Stimulated activated CD8-positive, alpha-beta memory T cell treated with anti-CD3 and anti-CD28 coated beads, Interleukin-4, amount 100 ng/mL, for 1 hour (primary cell): ENCODE measurements at places on chromosomes 7 and 10.

DNA sequence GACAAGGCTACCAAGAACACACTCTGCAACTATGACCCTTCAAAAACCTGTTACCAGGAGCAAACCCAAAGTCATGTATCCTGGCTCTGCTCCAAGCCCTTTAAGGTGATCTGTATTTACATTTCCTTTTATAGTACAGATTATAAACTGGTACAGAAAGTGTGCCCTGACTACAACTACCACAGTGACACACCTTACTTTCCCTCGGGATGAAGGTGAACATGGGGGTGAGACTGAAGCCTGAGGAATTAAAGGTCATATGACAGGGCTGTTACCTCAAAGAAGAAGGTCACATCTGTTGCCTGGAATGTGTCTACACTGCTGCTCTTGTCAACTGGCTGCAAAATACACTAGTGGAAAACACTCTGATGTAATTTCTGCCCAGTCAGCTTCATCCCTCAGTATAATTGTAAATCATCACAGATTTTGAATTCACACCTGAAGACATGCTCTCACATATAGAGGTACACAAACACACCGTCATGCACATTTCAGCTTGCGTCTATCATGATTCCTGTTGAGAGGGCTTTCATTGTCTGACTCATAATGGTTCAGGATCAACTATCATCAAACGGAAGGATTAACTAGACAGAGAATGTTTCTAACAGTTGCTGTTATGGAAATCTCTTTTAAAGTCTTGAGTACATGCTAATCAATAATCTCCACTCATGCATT is 318.3 kb downstream of the NXPH1 start:
- no peak for DNase-seq

DNA sequence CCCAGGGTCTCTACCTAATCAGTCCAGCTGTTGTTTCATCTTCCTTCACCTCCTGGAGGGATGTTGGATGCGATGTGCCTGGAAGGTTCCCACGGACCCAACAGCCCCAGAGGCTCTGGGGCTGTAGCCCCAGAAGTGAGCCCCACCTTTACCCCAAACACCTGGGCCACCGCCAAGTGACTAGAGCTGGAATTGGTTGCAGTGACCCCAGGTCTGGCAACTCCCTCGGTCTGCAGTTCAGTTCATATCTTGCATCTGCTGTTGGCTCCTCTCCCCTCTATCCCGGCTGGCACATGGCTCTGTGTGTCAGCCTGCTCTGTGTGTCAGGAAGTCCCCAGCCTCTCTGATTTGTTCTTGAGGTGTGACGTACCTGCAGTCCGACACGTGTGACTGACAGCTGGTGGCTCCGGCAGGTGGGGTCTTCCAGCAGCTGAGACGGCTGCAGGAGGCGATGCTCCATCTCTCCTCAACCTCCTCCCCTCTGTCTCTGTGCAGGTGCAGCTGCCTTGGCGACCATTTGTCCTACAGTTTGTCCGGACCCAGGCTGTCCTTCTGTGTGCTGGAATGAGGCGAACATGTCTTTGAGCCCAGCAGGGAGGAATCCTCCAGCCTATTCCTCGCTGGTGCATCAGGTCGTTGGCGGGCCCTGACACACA is 38.6 kb downstream of the ELFN1 start:
- DNase-seq: no peak

DNA sequence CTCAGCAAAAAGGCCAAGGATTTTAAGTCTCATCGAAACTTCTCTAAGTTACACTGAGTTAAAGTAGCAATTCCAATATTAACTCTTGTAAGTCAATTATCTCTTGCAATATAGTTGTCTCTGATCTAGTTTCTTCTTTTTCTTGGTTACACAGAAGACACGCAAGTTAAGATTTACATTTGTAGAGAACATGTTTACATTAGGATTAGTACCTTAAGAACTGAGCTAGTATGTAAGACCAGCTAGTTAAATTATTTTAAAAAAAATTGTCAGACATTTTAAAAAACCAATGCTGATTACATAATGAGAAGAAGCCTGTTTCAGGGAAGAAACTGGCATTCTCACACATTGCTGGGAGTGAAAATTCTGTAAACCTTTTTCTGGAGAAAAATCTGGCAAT is 31.4 kb downstream of the FRA10AC1 start:
- no peak for DNase-seq

GRCh38 chr7:135965602-135966001 is 11.6 kb downstream of the MTPN start:
- no peak for DNase-seq

GRCh38 chr7:51238981-51239495 is 77.6 kb downstream of the COBL start:
- no peak for DNase-seq

GRCh38 chr10:122553341-122553740 is 7.2 kb upstream of the DMBT1 start:
- no peak for DNase-seq

GRCh38 chr10:101569622-101570427 is 18.2 kb downstream of the POLL start:
- peak; percentile 54 for DNase-seq

DNA sequence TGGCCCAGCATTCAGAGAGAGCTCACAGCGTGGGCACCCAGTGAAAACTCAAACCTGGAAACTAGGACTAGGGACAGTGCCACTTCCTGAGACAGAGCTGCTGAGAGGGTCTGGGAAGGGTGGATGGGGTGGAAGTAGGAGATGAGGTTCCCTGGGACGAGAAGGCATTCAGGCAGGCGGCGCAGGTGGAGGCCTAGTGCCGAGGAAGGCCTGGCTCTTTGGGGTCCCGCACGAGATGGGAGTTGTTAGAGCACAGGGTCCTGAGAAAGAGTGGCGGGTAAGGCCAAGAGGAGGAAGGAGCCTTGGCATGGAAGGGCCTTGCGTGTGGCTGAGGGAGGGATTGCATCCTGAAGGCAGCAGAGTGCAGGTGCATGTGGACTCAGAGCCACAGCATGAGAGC is 129.8 kb upstream of the SH2B2 start:
- DNase-seq: no peak

GRCh38 chr10:78739444-78740053 is 329.2 kb upstream of the ZMIZ1 start:
- DNase-seq: no peak

- DNase-seq: no peak
Observed at GRCh38 chr10:130169136-130169859, 33.1 kb downstream of the GLRX3 start.

- DNase-seq: no peak
Observed at GRCh38 chr7:64618785-64619456, 47.0 kb upstream of the ZNF107 start.

DNA sequence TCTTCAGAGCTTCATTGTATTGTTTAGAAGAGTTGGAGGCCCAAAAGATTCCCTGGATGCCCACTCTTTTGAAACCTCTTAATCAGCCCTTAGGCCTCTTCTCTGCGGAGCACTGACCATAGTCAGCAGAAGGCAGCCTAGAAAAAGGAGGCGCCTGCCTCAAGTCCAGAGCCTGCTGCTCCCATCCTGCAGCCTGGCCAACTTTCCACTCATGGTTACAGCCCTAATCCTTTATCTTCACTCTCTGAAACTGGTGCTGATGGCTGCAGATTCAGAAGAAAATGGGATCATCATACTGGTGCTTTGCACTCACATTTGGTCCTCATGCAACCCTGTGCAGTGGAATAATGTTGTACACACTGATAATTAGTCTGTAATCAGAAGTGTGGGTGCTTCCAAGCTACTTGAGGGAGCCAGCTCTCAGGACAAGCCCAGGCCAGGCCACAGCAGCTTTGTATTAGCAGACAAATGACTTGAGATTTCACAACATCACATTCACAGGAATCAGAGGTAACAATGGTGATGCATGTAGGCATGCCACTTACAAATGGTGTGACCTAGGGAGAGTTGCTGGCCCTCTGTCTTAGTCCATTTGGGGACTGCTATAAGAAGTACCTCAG is 272.9 kb downstream of the GALNT17 start:
- DNase-seq: no peak

GRCh38 chr10:63173468-63174232 is 40.5 kb downstream of the NRBF2 start:
- no peak for DNase-seq

GRCh38 chr10:112721080-112721698 is 228.9 kb upstream of the TCF7L2 start:
- DNase-seq: no peak

- no peak for DNase-seq
Observed at GRCh38 chr7:22587322-22587721, 87.3 kb upstream of the STEAP1B start.

GRCh38 chr7:85423209-85423895 is 236.5 kb upstream of the SEMA3D start:
- no peak for DNase-seq

DNA sequence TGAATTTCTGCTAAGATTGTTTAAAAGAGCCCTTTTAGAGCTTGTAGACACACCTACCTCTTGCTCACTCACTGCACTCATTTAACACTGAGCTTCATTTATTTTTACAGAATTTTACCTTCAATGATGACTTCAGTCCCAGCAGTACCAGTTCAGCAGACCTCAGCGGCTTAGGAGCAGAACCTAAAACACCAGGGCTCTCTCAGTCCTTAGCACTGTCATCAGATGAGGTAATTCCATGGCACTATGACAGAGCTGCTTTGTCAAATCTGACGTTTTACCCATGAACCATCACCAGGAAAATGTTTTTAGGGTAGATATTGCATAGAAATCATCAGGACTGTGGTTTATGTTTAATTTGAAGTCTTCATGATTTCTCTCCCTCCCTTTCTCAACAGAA is 38.2 kb downstream of the PON1 start:
- DNase-seq: no peak

GRCh38 chr10:44651834-44652233 is 259.3 kb upstream of the TMEM72 start:
- DNase-seq: no peak

GRCh38 chr7:17710312-17710711 is 230.0 kb downstream of the SNX13 start:
- no peak for DNase-seq

GRCh38 chr10:74040200-74041126 is 42.5 kb downstream of the VCL start:
- no peak for DNase-seq

- no peak for DNase-seq
Observed at GRCh38 chr7:148898845-148899484, 14.9 kb upstream of the EZH2 start.

DNA sequence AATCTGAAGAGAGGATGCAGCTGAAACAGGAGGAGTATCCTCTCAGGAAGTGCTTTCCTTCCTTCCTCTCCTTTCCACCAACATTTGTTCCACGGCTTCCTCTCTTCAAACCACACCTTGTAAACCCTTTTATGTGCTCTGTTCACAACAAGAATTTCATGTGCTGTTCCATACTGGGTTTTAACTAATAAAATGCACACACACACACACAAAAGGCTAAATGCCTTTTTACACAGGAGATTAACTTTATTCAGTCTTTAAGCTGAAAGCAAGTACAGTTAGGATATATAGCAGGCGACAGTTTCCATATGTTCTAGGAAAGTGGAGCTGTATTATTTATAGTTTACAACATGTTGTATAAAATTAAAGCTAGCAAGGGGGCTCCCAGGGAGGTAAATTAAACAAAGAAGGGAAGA is 106.7 kb downstream of the REEP3 start:
- DNase-seq: no peak

DNA sequence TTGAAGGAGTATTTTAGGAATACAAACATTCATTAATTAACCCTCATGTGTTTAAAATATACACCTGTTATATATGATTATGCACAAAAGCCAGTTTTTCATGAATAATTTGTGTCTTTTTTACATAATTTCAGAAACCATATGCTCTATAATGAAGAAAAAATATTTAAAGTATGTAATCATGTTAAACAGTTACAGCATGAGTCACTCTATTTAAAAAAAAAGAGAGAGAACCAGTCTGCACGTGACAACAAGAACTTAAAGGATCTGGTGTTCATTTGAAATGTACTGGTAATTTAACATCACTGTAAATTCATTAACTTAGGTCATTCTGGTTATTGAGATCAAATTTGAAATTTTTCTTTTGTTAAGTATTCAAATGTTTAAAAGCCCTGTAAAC is 228.5 kb downstream of the CACNB2 start:
- no peak for DNase-seq

GRCh38 chr10:101708870-101709269 is 13.9 kb upstream of the FBXW4 start:
- DNase-seq: no peak

DNA sequence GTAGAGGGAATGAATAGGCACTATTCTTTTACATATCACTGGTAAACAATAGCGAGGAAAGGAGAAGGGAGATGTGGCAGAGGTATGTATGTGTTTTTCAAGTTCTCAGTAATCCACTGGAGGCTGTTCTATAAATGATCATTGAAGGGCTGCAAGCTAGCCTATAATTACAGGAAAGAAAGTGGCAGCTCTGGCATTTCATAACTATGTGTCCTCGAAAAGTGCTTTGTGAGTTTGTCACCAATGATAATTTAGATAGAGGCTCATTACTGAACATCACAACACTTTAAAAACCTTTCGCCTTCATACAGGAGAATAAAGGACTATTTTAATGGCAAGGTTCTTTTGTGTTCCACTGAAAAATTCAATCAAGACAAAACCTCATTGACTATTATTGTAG is 235.1 kb downstream of the FOXP2 start:
- no peak for DNase-seq

DNA sequence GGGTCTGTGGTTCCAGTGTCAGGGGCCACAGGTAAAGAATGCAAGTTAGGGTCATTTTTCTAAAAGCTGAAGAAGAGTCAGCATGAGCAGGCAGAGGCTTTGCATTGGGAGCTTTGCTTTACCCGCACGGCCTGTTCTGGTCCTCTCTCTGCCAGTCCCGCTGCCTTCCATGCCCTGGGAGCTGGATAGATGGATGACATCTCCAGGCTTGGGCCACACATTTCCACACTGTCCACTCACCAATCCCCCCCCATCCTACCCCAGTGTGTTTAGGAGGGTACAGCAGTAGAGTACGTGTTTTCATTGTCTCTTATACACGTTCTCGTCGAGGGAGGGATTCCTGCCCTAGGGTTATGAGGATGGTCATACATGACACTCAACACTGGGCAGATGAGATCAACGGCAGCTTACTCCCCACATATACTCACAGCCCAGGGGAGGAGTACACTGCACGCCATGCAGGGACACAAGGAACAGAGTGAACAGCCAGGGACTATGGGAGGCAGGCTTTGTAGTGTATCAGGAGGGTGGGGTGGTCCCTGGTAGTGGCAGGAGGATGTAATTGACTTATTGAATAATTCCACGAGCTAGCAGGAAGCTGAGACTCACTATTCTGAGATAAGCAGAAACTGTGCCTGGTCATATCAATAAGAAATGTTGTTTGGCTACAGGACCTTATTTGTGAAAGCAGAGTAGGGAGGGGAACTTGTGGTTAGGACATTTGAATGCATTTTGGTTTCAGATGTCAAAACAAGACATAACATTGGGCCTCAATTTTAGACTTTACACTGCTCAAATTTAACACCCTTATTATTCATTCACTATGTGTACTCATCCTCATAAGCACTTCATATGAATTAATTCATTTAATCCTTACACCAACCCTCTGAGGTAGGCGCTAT is 36.6 kb downstream of the PLPP4 start:
- DNase-seq: no peak

DNA sequence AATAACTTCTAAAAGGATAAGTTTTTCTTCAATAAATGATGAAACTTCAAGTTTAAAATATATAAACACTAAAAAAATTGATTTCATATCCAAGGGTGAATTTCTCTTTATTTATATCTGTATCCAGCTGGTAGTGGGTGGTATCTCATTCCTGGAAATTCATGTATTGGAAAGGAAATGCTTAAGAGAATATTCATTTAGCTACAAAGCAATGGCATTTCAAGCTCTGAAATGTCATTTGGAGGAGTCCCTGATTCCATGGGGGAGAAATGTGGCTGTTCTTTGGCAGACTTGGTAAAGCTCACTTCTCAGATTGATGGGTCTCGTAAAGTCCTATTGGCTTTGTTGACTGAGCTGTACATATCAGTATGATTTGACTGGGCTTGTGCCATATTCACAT is 156.3 kb upstream of the TEX47 start:
- DNase-seq: no peak
